Activated CD4-positive, CD25-positive, alpha-beta regulatory T cell treated with anti-CD3 and anti-CD28 coated beads, Interleukin-2, amount 50 U/mL, for 16 hours (primary cell): ENCODE measurements at places on chromosomes 5 and 9.
A peak's percentile ranks its signal among the peaks of the same experiment; 100 is the strongest.

GRCh38 chr5:164097749-164098148, 592.3 kb downstream of the MAT2B start:
- DNase-seq: no peak

DNA sequence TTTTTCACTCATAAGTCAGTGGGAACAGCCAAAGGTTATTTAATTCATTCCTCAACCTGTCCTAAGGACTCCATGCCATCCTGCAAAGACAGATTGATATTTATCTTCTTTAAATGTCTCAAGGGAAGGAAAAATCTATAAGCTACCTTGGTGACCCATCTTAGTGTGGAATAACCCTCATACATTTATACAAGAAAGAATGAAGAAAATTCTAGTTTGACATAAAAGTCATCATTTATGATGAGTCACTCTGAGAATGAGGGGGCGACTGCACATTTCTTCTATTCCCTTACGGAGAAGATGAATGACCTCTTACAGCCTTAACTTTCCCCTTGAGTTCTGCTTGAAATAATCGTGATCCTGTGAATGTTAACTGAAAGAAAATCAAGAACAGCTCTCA, 26.8 kb upstream of the NUDT12 start:
- no peak for DNase-seq

DNA sequence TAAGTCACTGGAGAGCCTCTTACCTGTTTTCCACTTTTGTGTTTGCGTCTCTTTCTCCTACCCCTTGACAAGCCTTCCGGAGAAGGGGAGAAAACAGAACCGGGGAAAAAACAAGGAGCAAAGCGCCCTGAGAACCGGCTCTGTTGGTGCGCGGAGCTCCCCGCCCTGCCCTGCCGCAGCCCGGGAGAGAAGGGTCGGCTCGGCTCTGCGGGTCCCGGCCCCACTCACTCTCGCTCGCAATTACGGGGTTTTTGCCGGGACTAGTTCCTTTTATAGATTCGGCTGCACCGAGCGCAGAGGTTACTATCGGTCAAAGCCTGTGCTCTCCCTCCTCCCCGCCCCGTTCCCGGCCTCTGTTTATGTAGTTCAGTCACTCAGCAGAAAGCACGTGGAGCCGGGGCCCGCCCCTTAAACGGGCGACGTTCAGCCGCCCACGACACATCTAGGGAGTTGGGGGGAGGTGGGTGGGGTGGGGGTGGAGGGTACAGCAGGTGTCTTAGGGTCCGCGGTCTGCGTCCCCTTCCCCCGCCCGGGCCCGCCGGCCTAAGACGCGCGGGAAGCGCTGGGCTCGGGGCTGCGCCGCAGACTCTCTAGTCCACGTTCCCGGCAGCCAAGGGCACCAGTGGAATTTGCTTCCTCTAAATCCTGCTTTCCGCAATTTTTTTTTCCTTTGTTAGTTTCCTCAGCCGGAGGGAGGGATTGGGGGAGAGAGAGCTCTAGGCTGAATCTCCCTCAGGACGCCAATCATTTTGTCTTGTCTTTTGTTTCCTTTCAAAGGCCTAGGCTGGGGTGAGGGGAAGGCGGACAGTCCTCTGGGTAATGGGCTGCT, at the start of gene ABCA1:
TSS of gene ABCA1 (minus strand) at position 244 of the 829 bp plus-strand sequence. CDS start 24,476 bp downstream, outside the sequence.
- DNase-seq: peak; percentile 39

DNA sequence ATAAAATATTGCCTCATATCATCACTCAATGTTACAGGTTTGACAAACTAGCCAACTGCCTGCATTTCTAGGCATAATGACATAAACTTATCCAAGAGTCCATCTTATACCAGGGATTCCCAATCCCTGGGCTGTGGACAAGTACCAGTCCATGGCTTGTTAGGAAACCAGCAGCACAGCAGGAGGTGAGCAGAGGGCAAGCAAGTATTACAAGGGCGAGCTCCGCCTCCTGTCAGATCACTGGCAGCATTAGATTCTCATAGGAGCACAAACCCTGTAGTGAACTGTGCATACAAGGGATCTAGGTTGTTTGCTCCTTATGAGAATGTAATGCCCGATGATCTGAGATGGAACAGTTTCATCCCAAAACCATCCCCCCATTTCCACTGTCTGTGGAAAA, 144.9 kb downstream of the PRKACG start:
- no peak for DNase-seq

- no peak for DNase-seq
Observed at GRCh38 chr5:53549792-53550191, 10.6 kb upstream of the NDUFS4 start.

GRCh38 chr9:97943308-97943855, 5.4 kb upstream of the HEMGN start:
- no peak for DNase-seq

GRCh38 chr5:95454536-95454935, 63.4 kb downstream of the FAM81B start:
- no peak for DNase-seq

DNA sequence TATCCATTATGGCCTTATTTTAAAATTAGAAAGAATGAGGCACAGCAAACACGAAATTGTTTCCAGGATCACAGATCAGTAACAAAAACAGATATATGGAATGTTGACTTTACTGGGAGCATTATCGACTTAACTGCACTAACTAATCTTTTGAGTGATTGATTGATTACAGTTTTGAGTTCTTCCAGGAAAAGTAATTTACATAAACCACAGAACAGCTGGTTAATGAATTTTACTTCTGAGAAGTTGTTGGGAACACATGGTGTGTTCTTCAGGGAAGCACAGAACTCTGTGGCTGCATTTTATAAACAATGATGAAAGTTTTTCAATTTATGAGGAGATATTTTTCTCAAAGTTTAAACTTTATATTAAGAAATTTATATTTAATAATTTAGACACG, 802.4 kb upstream of the ACO1 start:
- no peak for DNase-seq

DNA sequence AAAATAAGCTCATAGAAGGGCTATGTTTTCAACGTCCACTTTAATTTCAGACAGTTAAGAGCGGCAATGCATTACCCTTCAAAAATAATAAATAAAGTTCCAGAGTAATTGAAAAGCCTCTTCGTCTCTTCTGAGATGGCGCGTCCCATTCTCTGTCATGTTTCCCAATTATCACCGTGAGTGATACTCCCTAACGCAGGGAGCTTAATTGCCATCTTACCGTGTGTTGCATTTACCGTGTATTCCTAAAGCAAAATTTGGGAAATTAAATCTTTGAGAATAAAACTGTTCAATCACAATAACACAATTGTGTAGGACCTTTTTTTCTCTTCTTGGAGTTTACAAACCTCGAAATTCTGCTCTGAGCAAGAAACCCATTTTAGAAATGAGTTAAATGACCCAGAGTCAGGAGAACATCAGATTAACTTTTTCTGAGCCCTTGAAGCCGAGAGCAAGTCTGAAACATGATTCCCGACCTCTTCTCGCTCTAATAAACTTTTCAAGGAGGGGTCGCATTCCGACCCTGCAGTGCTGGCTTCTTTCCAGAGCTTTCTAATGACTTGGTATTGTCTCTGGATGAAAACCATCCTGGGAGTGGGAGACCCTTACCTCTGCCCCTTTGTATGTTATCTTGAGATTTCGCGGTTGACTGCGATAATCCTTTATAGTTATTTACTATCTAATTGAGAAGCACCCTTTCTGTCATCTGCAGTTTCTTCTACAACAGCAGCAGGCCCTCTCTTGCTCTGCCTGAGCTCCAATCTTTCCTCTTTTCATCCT, 251.5 kb downstream of the FSTL4 start:
- no peak for DNase-seq

DNA sequence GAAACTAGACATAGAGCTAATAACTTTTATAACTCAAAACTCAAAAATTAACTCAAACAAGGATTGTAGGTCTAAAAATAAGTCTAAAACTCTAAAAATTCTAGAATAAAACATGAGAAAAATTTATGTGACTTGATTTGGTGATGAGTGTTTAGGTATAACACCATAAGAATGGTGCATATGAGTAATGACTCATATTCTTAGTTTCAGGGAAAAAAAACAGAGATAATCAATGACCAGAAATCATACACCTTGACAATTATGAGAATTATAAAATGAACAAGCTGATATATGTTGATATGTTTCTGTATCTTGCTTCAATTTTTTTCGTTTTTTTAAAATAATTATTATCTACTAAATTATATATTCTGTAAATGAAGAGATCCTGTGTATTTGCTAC, 541.2 kb downstream of the PTPRD start:
- no peak for DNase-seq

- DNase-seq: no peak
Observed at GRCh38 chr5:125365747-125366146, 619.3 kb upstream of the ZNF608 start.

GRCh38 chr9:16530669-16531642, 339.5 kb downstream of the BNC2 start:
- no peak for DNase-seq

- no peak for DNase-seq
Observed at GRCh38 chr9:86772635-86772993, 174.7 kb downstream of the GAS1 start.

- no peak for DNase-seq
Observed at GRCh38 chr5:168867241-168867640, 288.1 kb upstream of the PANK3 start.

DNA sequence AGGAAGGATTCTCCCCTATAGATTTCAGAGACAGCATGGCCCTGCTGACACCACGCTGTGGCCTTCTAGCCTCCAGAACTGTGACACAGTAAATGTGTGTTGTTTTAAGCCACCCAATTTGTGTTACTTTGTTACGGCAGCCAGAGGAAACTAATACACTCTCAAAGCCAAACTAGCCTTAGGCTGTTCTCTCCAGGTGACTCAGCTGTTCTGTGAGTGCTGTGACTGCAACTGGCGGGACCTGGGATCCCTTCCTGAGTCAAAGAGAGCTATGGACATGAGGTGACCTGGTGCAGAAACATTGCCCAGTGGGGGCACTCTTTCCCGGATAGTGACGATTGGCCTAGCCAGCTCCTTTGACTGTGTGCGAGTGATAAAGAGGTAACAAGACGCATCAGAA, 14.0 kb upstream of the MLANA start:
- DNase-seq: no peak

GRCh38 chr5:168992016-168992415, 308.9 kb downstream of the SLIT3 start:
- DNase-seq: no peak

DNA sequence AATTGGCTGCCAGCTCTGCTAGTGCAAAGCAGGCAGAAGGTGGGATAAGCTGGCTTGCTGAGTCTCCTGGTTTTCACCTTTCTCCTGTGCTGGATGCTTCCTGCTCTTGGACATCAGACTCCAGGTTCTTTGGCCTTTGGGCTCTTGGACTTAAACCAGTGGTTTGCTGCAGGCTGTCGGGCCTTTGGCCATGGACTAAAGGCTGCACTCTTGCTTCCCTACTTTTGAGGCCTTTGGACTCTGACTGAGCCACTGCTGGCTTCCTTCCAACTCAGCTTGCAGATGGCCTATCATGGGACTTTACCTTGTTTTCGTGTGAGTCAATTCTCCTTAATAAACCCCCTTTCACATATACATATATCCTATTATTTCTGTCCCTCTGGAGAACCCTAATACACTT, 1293.9 kb upstream of the CDH6 start:
- no peak for DNase-seq

DNA sequence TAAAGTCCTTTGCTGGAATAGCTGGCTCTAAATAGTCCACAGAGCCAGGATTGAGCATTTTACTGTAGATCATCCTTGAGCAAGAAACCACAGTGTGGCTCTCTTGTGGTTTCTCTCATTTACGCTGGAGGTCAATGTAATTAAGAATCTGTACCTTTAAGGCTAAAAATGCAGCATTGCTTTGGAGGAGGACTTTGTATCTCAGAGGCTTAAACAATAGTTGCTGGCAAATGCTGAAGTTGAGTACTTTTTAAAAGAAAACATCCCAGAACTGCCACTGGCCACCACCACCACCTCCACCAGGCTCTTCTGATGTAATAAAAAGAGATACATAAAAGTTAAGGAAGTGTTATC, 177.3 kb upstream of the ADAMTSL1 start:
- DNase-seq: no peak

GRCh38 chr5:54725391-54726280, 208.1 kb downstream of the SNX18 start:
- no peak for DNase-seq

- no peak for DNase-seq
Observed at GRCh38 chr9:95067897-95068296, 249.6 kb downstream of the FANCC start.

DNA sequence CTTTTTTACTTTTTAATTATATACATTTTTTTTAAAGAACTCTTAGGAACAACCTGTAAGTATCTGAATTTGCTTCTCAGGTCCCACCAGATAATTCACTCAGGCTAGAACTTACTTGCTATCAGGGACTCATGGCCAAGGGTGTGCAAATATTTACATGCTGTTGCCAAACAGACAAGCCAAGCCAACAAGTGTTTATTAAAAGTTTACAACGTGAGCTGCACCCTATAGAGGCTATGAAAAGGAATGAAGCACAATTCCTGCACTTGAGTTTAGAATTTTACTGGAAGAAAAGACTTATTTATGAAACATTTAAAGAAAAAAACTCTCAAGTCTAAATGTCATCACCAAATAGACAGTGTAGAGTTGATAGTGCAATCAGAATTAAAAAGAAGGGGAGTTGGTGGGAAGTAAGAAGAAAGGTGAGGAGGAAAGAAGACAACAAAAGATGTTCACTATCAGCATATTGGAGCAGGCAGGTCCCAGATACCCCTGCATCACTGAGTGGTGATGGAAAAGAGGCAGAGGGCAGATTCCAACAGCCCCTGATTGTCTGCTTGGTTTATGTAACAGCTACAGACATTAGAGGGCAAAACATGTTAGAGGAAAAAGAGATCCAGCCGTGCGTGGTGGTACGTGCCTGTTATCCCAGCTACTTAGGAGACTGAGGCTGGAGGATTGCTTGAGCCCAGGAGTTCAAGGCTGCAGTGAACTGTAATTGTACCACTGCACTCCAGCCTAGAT, 32.8 kb downstream of the SH3RF2 start:
- DNase-seq: no peak

GRCh38 chr5:104793031-104793754, 1230.6 kb upstream of the NUDT12 start:
- DNase-seq: no peak

- DNase-seq: no peak
Observed at GRCh38 chr9:87286506-87286905, 211.2 kb upstream of the DAPK1 start.

DNA sequence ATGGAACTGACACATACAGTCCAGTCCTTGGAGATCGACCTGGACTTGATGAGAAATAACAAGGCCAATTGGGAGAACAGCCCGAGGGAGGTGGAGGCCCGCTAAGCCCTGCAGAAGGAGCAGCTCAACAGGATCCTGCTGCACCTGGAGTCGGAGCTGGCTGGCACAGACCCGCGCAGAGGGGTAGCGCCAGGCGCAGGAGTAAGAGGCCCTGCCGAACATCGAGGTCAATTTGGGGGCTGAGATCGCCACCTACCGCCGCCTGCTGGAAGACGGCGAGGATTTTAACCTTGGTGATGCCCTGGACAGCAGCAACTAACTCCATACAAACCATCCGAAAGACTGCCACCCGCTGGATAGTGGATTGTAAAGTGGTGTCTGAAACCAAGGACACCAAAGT, 1610.1 kb upstream of the ACO1 start:
- no peak for DNase-seq

- no peak for DNase-seq
Observed at GRCh38 chr5:55866485-55866884, 15.3 kb downstream of the IL31RA start.

- no peak for DNase-seq
Observed at GRCh38 chr9:112819635-112820496, 69.3 kb downstream of the SNX30 start.
